ENCODE measurements at places on chromosomes 2 and 18.
A peak's percentile ranks its signal among the peaks of the same experiment; 100 is the strongest.

GRCh38 chr2:226818930-226819329 lies 16.9 kb upstream of the RHBDD1 start:
- H3K27me3 ChIP-seq: peaks cover 1% of the 10 kb centered on the region
- no peak overlapping the region for H3K4me3 ChIP-seq
- no peak for DNase-seq
- no peak overlapping the region for H3K27ac ChIP-seq

- no peaks in the 10 kb centered on the region for H3K36me3 ChIP-seq
- no peaks in the 10 kb centered on the region for H3K27me3 ChIP-seq
- peak overlapping the region; percentile 86 for H3K27ac ChIP-seq
- peak overlapping the region; percentile 78 for H3K4me3 ChIP-seq
- H3K4me1 ChIP-seq: peaks cover 27% of the 10 kb centered on the region
- DNase-seq: peak; percentile 15
Observed at GRCh38 chr18:38940863-38941531, 1375.4 kb upstream of the CELF4 start.

DNA sequence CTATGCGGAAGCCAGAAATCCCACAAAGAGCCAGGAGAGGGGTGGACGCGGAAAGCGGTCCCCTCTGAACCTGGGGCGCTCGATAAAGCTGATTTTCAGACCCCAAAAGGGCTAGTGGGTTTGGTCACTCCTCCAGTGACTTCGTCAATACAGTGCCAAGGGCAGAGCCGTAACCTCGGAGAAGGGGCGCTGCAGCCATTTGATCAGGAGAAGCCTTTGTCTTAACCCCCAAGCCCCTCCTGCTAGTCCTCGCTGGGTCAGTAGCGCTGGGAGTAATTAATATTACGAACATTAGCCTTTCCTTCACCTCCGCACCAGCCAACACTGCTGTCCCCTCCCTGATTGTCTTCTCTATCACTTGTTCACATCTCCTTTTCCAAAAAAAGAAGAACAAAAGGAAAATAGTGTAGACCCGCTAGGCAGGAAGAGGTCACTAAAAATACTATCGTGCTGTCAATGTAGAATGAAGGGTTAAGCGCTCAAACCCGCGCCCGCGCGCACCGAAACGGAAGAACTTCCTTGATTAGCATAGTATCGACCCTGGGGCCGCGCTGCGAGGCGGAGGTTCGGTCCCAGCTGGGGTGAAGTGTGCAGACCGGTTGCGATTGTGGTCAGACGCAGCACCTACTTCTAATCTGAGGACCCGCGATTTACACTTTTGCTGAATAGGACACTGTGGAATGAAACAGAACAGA lies 63.2 kb upstream of the MAPRE2 start:
- peak; percentile 42 for DNase-seq
- peaks cover 1% of the 10 kb centered on the region for H3K27me3 ChIP-seq
- peak overlapping the region; percentile 80 for H3K27ac ChIP-seq
- no peaks in the 10 kb centered on the region for H3K36me3 ChIP-seq
- H3K4me1 ChIP-seq: peaks cover 22% of the 10 kb centered on the region
- peak overlapping the region; percentile 95 for H3K4me3 ChIP-seq

- H3K4me1 ChIP-seq: no peaks in the 10 kb centered on the region
- no peak overlapping the region for H3K27ac ChIP-seq
- no peak overlapping the region for H3K4me3 ChIP-seq
- no peak for DNase-seq
- H3K27me3 ChIP-seq: no peaks in the 10 kb centered on the region
- peaks cover 15% of the 10 kb centered on the region for H3K36me3 ChIP-seq
Observed at GRCh38 chr2:11260979-11261378, 83.5 kb downstream of the ROCK2 start.

DNA sequence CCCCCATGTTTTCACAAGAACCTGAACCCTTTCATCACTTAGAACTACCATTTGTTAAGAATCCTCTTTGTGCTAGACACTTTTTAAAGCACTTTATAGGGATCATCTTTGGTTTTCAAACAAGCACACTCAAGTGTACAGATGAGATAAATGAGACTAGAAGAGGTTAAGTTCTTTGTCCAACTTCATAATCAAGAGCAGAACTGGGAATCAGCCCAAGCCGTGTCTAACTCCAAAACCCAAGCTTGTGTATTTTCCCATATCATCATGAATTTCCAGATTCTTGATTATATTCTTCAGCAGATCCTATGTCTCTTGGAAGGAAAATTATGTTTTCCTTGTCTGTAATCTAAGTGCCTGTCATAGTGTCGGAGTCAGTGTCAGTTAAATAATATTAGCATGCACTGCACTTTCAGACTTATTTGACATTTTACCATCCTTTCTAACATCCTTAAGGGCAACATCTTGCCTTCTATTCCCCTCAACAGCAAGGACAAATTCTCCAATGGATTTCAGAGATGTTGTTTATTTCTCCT lies 123.0 kb upstream of the SETBP1 start:
- no peak for DNase-seq
- H3K4me3 ChIP-seq: no peak overlapping the region
- H3K27ac ChIP-seq: no peak overlapping the region
- H3K27me3 ChIP-seq: no peaks in the 10 kb centered on the region
- no peaks in the 10 kb centered on the region for H3K36me3 ChIP-seq
- H3K4me1 ChIP-seq: no peaks in the 10 kb centered on the region

- no peaks in the 10 kb centered on the region for H3K27me3 ChIP-seq
- H3K36me3 ChIP-seq: peaks cover 44% of the 10 kb centered on the region
- no peak overlapping the region for H3K4me3 ChIP-seq
- no peak for DNase-seq
- peak overlapping the region; percentile 49 for H3K27ac ChIP-seq
- H3K4me1 ChIP-seq: peaks cover 68% of the 10 kb centered on the region
Observed at GRCh38 chr2:207110310-207110709, 55.4 kb downstream of the KLF7 start.

DNA sequence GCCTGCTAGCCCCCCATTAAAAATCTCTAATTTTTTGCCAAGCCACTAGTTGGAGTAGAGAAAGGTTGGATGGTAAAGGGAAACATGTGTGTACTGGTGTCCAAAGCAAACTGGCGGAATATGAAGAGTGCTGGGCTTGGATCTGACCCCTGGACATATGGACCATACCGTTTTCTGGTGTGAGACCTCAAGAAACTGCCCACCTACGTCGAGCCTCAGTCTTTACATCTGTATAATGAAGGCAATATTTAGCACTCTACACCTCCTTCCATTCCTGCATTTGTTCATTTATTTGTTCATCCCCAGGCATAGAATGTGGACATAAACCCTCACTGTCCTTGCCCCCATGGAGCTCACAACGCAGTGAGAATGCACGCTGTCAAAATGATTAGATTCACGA lies 142.4 kb downstream of the RHBDD1 start:
- H3K4me1 ChIP-seq: peaks cover 36% of the 10 kb centered on the region
- H3K27ac ChIP-seq: no peak overlapping the region
- peaks cover 32% of the 10 kb centered on the region for H3K36me3 ChIP-seq
- H3K27me3 ChIP-seq: no peaks in the 10 kb centered on the region
- H3K4me3 ChIP-seq: no peak overlapping the region

DNA sequence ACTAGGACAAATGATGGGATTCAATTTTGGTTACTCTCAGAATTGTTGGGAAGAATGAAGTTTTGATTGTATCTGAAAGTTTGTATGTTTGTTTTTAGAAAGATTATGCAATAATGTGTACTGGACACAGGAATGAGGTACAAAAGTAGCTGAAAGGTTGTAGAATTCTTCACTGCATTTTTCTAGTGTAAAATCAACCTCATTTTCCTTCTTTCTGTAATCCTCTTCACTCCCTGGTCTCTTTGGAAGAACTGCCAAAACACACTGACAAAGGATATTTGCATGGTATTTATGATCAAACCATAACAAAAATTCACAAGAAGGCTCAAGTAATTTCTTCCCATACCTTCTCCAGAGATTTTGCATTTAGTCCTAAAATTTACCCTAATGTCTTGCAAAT lies 110.7 kb downstream of the ZEB2 start:
- no peak overlapping the region for H3K4me3 ChIP-seq
- no peaks in the 10 kb centered on the region for H3K36me3 ChIP-seq
- DNase-seq: no peak
- peaks cover 23% of the 10 kb centered on the region for H3K4me1 ChIP-seq
- H3K27me3 ChIP-seq: no peaks in the 10 kb centered on the region
- no peak overlapping the region for H3K27ac ChIP-seq

GRCh38 chr2:200311139-200311538 lies 4.6 kb downstream of the SPATS2L start:
- H3K4me3 ChIP-seq: no peak overlapping the region
- no peak overlapping the region for H3K27ac ChIP-seq
- H3K36me3 ChIP-seq: no peaks in the 10 kb centered on the region

DNA sequence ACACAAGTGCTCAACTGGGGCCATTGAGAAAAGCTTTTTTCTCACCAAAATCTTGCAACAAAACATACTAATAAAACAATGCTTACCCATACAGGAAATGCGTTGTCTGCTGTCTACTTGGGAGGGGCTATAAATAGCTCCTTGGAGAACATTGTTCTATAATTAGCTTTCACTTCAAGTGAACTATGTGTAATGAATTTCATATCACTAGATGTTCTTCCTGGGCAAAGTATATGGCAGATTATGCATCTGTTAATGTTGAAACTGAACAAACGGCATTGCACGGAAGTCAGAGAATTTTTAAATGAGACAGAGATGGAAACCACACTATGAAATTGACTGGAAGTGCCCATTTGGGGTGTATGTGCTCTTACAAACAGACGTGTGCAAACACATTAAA lies 6.4 kb upstream of the NPAS2 start:
- H3K27ac ChIP-seq: no peak overlapping the region
- DNase-seq: no peak
- H3K4me3 ChIP-seq: no peak overlapping the region
- H3K36me3 ChIP-seq: no peaks in the 10 kb centered on the region
- peaks cover 25% of the 10 kb centered on the region for H3K4me1 ChIP-seq

DNA sequence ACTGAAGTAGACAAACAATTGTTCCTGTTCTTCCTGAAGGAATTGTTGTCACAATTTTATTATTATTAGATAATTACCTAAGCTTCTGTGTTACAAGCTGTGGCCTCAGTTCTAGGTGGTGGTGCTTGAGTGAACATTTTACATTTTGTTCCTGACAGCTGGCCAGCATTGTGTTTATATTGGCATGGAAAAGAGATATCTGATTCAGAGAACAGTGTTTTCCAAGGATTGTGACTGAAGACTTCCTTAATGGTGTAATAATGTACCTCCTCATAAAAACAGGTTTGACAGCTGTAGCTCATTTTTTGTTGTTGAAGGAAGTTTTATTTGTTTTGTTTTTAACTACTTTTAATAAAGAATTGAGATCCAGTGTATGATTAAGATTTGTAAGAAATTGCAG lies 95.2 kb downstream of the EPB41L5 start:
- no peaks in the 10 kb centered on the region for H3K27me3 ChIP-seq
- no peak for DNase-seq
- H3K36me3 ChIP-seq: peaks cover 13% of the 10 kb centered on the region
- peaks cover 22% of the 10 kb centered on the region for H3K4me1 ChIP-seq
- H3K27ac ChIP-seq: no peak overlapping the region

GRCh38 chr2:61460163-61460562 lies 10.7 kb downstream of the USP34 start:
- peak overlapping the region; percentile 6 for H3K4me3 ChIP-seq
- no peak for DNase-seq
- H3K27ac ChIP-seq: no peak overlapping the region
- H3K4me1 ChIP-seq: peaks cover 89% of the 10 kb centered on the region
